ENCODE measurements at places on chromosomes 16 and 17.

DNA sequence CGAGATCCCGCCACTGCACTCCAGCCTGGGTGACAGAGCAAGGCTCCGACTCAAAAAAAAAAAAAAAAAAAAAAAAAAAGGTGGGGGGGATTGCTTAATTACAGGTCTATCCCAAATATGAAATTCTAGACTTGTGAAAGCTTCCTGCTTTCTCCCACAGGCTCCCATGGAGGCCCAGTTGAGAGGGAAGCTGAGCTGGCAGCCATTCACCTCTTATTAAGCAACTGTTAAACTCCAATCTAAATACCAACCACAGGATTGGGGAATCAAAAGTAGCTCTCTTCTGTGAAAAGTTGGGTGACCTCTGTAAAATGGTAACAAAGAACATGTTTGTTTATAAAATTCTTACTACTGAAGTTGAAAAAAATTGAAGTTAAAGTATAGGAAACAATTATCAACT, 45.8 kb upstream of the STAC2 start:
- no peak for DNase-seq

GRCh38 chr17:69654981-69655855, 240.7 kb downstream of the MAP2K6 start:
- DNase-seq: no peak

DNA sequence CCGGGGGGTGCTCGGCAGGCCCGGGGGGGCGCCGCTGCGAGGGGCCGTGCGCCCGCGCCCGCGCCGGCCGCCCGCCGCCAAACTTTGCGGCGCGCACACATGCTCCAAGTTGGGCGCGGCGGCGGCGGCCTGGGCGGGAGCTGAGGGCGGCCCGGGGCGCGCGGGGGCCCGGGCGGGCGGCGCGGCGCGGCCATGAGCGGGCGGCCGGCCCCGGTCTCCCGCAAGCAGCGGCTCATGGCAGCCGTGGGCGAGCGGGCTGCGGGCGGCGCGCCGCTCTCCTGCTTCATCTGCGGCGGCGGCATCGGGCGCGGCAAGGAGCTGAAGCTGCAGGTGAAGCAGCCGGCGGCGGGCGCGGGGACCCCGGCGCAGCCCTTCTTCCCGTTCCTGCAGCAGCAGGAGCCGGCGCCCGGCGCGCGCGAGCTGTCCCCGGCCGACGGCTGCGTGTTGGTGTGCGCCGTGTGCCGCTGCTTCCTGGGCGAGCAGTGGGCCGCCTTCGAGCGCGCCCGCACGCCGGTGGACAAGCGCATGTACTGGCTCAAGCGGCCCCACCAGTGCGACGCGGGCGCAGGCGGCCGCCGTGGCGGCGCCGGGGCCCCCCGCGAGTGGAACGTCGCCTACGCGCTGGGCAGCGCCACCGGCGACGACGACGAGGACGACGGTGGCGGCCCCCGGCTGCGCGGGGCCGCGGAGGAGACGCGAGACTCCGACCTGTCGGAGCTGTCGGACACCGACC, 57.2 kb upstream of the CIBAR2 start:
- no peak for DNase-seq

DNA sequence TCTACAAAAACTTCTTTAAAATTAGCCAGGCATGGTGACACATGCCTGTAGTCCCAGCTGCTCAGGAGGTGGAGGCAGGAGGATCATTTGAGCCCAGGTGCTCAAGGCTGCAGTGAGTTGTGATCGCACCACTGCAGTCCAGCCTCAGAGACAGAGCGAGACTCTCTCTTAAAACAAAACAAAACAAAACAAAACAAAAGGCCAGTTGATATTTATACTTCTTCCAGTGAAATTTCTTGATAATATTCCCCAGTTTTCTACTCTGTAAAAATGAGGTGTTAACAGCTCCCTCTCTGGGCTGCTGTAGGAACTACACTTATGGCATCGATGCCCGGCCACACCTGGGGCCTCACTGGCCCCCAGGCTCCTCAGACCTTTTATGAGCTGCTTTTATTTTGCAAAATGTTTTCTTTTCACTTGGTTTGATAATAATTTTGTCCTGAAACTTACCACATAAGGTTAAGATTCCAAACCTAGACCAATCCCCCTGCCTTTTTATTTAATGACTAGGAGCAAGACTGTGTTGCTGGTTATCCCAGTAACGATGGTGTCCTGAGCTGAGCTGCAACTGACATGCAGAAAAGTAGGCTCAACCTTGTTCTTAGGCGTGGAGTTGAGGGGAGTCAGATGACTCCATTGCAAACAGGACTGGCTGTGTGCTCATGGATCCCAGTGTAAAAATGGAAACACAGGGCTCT, 17.6 kb downstream of the MAPK8IP3 start:
- no peak for DNase-seq

DNA sequence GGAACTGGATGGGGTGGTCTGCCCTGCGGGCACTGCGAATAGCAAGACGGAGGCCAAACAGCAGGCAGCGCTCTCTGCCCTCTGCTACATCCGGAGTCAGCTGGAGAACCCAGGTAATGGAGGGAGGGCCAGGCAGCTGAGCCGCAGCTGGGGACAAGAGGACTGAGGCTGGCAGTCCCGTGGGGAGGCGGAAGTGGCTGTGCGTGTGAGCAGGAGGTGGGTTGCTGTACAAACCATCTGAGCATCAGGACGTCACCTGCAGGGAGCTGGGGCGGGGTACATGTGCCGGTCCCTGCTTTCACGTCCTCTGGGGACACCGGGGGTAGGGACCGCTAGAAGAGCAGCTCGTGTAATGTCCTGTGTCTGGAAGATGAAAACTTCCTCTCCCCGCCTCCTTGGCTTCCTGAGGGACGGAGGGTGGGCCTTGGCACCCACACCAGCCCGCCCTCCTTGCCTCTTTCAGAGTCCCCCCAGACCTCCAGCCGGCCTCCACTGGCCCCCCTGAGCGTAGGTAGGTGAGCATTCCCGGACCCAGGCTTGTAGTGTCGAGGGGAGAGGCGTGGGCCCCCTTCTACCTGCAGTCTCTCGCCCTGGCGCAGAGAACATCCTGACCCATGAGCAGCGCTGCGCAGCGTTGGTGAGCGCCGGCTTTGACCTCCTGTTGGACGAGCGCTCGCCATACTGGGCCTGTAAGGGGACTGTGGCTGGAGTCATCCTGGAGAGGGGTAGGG, 3.7 kb downstream of the ADAD2 start:
- DNase-seq: no peak

DNA sequence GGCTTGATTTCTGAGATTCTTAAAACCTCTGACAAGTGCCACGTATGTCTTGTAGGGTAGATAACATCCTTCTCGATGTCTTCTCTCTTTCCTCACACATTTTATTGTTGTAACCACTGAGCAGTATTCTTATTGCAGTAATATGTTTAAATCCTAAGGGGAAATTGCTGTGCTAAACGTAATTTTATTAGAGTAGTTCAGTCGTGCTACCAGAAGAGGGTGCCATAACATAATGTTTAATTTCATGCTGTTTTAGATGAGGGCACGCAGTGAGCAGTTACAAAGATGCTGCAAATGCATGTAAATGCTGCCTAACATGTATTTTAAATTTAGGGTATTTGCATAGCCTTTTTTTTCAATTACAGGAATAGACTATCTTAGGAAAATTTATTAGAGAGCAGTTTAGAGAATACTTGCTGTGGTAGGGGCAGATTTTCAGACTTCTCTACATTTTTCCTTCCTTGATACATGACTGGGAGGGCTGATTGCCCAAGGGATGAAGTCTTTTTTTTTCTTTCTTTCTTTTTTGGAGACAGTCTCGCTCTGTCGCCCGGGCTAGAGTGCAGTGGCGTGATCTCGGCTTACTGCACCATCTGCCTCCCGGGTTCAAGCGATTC, 51.7 kb downstream of the GAN start:
- DNase-seq: peak; percentile 65

DNA sequence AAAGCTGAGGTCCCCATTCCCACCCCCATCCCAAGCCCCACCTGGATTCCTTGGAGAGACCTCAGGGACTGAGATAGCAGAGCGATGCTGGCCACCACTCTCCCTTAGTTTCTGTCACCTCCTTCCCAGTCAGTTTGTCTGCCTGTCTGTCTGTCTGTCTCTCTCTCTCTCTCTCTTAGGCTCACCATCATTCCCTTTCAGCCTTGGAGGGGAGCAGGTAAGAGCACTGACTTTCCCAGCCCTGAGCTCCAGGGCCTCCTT, 5.9 kb downstream of the CD300LB start:
- no peak for DNase-seq

All from Kasumi-1 (cell line).